ENCODE measurements at places on chromosomes 4 and X.

DNA sequence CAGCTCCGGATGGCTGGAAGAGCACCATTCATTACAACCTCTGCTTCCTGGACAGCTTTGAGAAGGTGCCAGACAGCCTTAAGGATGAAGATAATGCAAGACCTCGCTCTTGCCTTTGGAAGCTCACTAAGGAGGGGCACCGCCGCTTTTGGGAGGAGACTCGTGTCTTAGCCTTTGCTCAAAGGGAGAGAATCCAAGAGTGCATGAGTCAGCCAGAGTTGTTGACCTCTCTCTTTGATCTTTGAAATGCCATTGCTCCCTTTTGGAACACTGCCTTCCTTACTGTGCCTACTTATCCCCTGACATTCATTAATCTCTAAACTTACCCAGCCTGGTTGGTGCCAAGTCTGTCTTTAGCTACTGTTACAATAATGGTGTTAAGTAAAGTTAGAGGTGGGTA, 1.2 kb downstream of the FOXR2 start:
- no peak for DNase-seq

GRCh38 chr4:102168580-102168979, 176.7 kb downstream of the SLC39A8 start:
- DNase-seq: peak; percentile 85

GRCh38 chr4:4385729-4386295, 1.1 kb upstream of the NSG1 start:
- DNase-seq: no peak

DNA sequence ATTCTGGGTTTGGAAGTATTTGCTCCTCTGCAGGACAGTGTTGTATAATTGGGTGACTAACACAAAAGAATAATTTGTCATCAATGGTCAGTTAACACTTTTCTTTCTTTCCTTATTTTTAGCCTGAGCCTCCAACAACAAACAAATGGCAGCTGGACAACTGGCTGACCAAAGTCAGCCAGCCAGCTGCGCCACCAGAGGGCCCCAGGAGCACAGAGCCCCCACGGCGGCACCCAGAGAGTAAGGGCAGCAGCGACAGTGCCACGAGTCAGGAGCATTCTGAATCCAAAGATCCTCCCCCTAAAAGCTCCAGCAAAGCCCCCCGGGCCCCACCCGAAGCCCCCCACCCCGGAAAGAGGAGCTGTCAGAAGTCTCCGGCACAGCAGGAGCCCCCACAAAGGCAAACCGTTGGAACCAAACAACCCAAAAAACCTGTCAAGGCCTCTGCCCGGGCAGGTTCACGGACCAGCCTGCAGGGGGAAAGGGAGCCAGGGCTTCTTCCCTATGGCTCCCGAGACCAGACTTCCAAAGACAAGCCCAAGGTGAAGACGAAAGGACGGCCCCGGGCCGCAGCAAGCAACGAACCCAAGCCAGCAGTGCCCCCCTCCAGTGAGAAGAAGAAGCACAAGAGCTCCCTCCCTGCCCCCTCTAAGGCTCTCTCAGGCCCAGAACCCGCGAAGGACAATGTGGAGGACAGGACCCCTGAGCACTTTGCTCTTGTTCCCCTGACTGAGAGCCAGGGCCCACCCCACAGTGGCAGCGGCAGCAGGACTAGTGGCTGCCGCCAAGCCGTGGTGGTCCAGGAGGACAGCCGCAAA, 106.0 kb downstream of the KLHL8 start:
- no peak for DNase-seq

DNA sequence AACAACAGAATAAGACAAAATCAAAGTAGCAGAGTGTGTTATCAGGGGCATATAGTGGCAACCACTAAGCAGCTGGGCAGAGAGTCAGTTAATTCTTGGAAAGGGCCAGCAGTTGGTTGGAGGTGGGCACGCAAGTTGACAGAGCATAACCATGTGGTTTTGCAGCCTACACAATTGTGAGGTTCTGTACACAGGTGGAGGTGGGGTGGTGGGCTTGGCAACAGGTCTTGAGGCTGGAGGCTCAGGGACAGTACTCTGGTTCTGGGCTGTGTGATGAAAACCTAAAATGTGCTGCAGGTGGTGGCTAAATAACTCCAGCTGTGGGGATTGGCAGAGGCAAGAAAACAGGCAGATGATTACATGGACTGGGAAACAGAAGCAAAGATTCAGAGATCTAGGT, 1112.7 kb downstream of the PDHA2 start:
- no peak for DNase-seq

GRCh38 chrX:14050709-14051108, 21.0 kb upstream of the GEMIN8 start:
- no peak for DNase-seq

DNA sequence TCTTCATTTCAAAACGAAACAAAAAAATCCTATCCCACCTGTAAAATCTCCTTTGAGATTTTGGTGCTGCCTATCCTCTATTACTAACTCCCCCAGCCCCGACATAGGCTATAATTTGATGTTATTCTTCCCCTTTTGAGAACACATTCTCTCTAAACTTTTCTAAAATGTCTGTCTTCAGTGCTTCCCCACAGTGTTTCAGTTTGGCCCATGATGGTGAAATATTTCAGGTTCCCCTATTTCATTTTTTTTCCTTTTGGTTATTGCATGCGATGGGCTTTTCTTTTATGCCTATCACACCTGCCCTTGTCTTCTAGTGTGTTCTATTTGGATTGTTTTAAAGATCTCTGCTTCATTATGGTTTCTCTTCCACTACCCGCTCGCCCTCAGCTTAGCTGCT, 14.7 kb downstream of the BCORL1 start:
- DNase-seq: no peak

GRCh38 chrX:26522501-26522900, 306.5 kb downstream of the MAGEB5 start:
- no peak for DNase-seq

DNA sequence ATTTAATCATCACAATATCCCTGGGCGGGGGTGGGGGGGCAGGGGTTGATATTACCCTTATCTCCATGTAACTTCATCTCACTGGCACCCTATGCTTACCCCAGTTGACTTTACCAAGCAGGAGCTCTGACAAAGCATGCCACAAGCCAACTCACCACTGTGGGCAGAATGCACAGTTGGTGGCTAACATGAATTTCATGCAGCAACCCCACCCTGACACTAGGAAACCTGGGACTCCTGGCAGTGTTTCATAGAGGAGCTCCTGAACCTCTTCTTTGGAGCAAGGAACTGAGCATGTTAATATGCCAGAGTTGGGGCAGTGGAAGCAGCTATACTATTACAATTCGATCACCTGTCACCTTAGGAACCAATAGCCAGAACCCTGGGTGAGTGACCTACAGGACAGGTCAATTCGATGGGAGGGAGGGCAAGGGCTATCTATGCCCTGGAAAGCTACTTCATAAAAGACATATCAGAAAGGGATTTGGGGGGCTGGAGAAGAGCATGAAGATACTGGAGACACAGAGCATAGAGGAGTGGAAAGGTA, 97.2 kb upstream of the ACSL4 start:
- no peak for DNase-seq

GRCh38 chr4:14399848-14400247, 602.4 kb upstream of the CPEB2 start:
- DNase-seq: no peak

DNA sequence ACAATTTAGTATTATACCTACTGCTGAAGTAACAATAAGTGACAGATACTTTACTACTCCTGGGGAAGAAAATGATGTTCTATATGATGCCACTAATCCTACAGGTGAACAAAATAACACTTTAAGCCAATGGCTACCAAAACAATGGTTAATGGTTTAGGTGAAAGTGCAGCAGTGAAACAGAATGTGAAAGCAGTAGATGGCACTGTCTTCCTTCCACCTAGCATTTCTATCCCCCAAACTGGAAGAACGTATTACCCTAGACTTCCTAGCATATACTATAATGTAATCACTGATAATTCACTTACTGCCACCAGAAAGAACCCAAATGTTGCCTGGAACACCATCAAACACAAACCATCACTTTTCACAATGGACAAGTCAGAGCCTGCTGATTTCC, 18.9 kb upstream of the CABS1 start:
- no peak for DNase-seq

GRCh38 chr4:67770422-67770821, 16.2 kb upstream of the GNRHR start:
- no peak for DNase-seq

GRCh38 chr4:176902710-176903323, 110.1 kb upstream of the VEGFC start:
- DNase-seq: no peak

DNA sequence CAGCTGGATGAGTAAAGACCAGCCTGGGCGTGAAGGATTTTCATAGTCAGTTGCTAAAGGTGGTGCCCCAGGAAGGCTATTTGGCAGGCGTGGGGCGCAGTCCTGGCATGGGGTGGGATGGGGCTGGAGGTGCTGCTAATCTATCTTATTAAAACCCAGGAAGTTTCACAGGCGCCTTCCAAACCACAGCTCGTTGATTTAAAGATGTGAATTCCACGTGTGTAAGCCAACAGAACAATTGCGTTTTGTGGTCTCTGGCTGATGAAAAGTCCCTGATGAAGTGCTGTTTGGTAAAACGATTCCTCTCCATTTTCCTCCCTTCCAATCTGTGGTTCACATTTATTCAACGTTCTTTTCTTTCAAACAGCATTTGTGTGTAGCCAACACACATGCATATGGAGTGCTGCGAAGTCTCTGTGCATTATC, 105.0 kb downstream of the TBL1X start:
- DNase-seq: no peak

DNA sequence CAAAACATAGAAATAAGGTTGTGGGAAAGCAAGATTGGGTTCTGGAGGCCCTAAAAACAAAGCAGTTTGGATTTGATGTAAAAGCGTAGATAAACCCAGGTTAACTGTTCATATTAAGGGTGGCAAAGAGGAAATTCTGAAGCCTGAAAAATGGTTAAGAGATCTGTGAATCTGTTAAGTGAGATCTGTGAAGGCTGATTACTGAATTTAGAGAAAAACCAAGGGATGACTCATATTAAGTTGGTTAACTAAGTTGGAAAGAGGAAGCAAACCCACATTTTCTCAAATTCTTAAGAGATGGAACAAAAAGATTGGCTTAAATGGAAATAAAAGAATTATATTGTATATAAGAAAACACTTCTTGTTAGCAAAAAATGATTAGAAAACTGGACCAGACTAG, 22.8 kb downstream of the GPAT3 start:
- DNase-seq: no peak

DNA sequence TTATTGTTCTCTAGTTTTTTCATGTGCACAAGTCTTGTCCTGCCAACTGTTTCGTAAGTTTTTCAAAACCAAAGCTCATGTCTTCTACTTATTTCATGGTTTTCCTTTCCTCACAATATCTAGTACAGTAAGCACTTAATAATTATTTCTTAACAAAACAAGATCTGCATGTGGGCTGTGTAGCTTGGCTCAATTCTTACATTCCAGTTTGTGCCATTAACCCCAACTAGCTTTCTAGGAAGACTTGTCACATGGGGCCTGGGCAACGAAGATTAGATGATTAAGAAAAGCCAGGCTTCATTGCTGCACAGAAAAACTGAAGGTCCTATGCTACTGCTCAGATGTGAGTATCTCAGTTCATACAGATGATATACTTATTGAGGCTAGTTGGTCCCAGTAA, 155.3 kb upstream of the TEX13A start:
- no peak for DNase-seq

GRCh38 chrX:39613482-39613995, 484.2 kb downstream of the BCOR start:
- DNase-seq: peak; percentile 30

- DNase-seq: peak; percentile 35
Measured at GRCh38 chr4:153529646-153530045, 63.5 kb downstream of the TMEM131L start.

DNA sequence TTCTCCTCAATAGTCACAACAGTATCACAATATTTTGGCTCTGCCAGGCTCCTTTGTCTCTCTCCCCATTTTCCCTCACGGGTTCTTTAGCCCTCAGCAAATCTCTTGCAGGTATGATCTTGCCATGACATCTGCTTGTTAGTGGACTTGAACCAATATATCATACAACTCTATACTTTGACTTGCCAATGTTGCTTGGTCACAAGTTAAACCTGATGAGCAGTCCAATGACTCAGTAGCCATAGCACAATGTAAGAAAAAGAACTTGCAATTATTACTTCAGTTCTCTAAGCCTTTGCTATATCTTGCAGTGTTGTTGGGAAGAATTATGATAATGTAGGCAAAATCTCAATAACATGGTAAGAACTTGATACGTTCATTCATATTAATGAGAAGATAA, 174.6 kb upstream of the NRK start:
- DNase-seq: no peak

GRCh38 chr4:55973650-55974049, 24.9 kb downstream of the CEP135 start:
- DNase-seq: no peak
